Stimulated activated CD4-positive, alpha-beta T cell treated with anti-CD3 and anti-CD28 coated beads, Interleukin-1b, Interleukin-23, amount 100 ng/mL, for 48 hours (primary cell): ENCODE measurements at places on chromosomes 1 and 21.
A peak's percentile ranks its signal among the peaks of the same experiment; 100 is the strongest.

GRCh38 chr1:207866471-207867135 is 44.3 kb downstream of the CD34 start:
- DNase-seq: no peak

DNA sequence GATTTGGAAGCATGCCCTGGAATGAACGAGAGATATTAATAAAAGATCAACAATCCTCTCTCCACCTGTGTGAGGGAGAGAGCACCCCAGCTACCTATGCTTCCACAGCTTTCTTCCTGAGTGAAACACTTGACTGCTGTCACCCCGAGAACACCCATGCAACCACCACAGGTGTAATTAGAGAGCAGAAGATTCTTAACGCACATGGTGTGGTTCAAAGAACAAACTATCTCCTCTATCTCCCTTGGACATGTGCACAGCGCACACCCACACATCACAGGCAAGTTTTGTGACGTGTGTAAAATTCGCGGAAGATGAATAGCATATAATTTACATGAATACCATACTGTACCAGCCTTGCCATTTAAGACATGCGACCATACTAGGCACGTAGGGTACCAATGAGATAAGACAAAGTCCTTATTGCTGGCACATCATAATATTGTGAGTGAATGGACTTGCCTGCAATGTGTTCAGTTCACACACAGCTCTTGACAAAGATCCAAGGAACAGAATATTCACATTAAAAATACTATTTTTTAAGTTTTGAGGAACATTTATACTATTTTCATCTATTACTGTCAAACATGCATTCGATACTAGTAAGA is 11.6 kb downstream of the ERRFI1 start:
- DNase-seq: no peak

DNA sequence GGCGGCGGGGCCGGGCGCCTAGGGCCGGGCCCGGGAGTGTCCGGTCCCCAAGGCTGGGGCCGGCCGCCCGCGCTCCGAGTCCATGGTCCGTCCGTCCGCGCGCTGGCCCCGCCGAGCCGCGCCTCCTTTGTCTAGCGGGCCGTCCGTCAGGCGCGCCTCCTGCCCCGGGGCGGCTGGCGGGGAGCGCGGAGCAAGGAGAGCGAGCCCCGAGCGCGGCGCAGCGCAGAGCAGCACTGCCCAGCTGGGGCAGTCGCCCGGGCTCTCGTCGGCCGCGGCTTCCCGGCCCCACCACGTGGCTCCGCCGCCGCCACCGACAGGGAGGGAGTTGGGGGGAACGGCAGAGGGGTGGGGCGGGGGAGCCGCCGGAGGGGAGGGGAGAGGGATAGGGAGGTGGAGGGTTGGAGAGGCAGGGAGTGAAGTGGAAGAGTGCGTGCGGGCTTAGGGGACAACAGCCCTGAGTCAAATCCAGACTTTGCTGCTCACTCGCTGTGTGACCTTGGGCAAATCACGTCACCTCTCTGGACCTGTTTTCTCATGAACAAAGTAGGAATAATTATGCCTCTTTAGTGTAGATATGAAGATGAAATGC is at the start of gene NKAIN1:
Gene NKAIN1, minus strand, starts transcription at position 235 of the 589 bp plus-strand sequence. CDS start 340 bp downstream, outside the sequence.
- DNase-seq: no peak

DNA sequence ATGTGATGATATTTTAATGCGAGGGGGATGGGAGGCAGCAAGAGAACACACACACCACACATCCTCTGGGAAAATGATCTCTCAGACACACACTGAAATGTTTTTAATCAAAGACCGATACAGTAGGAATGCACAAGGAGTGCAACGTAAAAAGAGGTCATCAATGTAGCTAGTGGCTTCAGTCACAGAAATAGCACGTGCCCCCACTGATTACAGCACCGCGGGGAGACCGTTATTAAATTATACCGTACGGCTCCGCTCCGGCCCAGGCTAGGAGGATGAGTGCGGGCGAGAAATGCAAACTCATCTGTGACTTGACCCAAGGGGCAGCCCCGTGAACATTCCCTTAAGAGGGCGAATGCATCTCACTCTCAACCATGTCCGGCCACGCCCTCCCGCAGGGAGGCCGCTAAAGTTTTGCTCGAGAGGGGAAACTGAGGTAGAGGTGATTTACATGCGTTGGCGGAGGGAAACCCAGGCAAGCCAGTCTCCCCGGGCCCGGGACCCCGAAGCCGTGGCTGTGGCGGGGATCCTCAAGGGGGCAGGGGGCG is 552 bp downstream of the UBR4 start:
- DNase-seq: peak; percentile 76

DNA sequence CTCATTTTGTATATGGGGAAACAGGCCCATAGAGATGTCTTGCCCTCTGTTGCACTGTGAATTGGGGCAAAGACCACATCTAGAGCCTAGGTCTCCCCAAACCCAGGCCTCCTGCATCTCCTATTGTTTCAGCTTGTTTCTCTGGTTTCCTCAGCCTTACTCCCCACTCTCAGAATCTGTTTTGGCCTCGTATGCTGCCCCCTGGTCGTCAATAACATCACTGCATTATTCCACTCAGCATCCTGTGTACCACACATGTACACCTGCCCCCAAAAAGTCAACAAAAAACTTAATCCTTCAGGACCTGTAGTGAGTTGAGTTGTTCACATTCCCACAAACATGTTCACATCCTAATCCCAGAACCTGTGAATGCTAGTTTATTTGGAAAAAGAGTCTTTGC is 184.8 kb downstream of the BRINP2 start:
- no peak for DNase-seq
